ENCODE measurements at places on chromosomes 6 and 20. TPM values are rescaled to one million over a fixed set of nuclear protein-coding genes. Genes with fewer than 3 reads are reported as not detected.

GRCh38 chr20:15812696-15813095 is 760.6 kb downstream of the KIF16B start:
- DNase-seq: no peak

The ZSWIM3 gene
- total RNA-seq: 8.2 TPM

The ERVFRD-1 gene
- not detected for total RNA-seq

GRCh38 chr20:64142590-64142989 is 21.7 kb upstream of the MYT1 start:
- no peak for DNase-seq

- no peak for DNase-seq
Measured at GRCh38 chr6:3297006-3297405, 38.3 kb downstream of the PSMG4 start.
